ENCODE measurements at places on chromosomes 7 and 10. TPM values are rescaled to one million over a fixed set of nuclear protein-coding genes. Genes with fewer than 3 reads are reported as not detected.

DNA sequence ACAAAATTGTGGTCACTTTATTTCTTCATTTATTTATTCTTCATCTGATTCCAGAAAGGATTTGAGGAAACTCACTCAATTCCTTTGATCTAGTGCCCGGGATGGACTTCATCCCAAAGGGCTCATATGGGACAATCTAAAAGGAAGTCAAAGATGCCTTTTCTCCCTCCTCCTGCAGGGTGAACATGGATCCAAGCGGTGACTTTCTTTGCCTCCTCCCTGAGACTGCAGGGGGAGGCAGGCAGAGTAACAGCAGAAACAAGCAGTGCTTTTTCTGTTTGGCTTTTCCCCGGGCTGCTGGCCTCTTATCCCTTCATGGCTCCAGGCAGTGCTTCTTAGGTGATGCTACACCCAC is 10.0 kb upstream of the DNMBP start:
- peak; percentile 18 for DNase-seq
- H3K4me1 ChIP-seq = no peaks in the 10 kb centered on the region
- no peak overlapping the region for H3K27ac ChIP-seq

- no peak overlapping the region for H3K27ac ChIP-seq
- no peak overlapping the region for H3K4me3 ChIP-seq
Observed at GRCh38 chr7:41559426-41559825, 143.5 kb downstream of the INHBA start.

GRCh38 chr7:99920149-99920548 is 819 bp upstream of the TRIM4 start:
- peak; percentile 29 for DNase-seq
- H3K4me3 ChIP-seq = peak overlapping the region; percentile 86
- no peaks in the 10 kb centered on the region for H3K27me3 ChIP-seq
- peak overlapping the region; percentile 82 for H3K27ac ChIP-seq
- peaks cover 3% of the 10 kb centered on the region for H3K36me3 ChIP-seq
- peaks cover 28% of the 10 kb centered on the region for H3K4me1 ChIP-seq

- no peaks in the 10 kb centered on the region for H3K36me3 ChIP-seq
- H3K27me3 ChIP-seq = no peaks in the 10 kb centered on the region
- H3K27ac ChIP-seq = no peak overlapping the region
- H3K4me3 ChIP-seq = no peak overlapping the region
- H3K4me1 ChIP-seq = no peaks in the 10 kb centered on the region
Observed at GRCh38 chr7:155412416-155413253, 45.3 kb upstream of the EN2 start.

GRCh38 chr10:36053775-36054174 is 411.7 kb upstream of the FZD8 start:
- DNase-seq = no peak
- no peaks in the 10 kb centered on the region for H3K27me3 ChIP-seq
- H3K36me3 ChIP-seq = no peaks in the 10 kb centered on the region
- no peaks in the 10 kb centered on the region for H3K4me1 ChIP-seq

DNA sequence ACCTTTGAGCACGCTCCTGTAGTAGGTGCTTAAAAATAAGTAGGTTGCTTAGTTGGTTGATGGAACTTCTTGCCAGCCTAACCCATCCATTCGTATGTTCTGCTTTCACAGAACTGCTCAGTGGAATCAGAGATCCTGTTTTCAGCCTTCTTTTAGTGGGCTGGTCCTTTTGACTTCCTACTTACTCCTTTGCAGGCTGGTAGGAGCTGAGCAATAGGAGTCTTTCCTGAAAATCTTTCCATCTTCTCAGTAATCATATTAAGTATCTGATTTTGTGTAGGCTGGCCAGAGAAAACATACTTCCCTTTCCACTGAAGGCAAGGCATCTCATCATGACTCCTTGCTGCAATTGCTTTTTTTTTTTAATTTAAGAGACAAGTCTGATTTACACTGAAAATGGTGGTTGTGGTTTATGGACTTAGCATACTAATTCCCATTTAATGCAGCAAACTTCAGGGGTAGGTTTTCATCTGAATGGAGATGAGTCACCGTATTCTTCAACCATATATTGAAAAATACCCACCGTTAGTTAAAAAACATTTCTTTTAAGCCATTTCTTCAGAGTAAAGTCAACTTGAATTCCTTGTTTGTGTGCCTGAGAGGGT is 208.0 kb downstream of the ZNF365 start:
- H3K4me3 ChIP-seq = peak overlapping the region; percentile 14
- no peaks in the 10 kb centered on the region for H3K36me3 ChIP-seq
- H3K27me3 ChIP-seq = no peaks in the 10 kb centered on the region
- peak; percentile 73 for DNase-seq

DNA sequence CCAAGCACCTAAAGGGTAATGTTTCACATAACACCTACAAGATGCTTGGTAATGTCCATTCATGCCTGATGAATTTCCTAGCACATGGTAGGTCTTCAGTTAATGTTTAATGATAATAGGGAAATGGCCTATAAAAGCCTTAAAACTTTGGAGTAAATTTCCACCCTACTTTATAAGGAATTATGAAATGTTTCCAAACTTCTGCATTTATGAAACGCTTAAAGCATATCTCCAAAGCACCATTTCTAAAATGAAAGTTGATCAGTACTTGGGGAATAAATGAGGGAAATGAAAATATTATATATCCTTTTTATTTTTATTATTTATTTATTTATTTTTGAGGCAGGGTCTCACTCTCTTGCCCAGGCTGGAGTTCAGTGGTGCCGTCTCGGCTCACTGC is 51.8 kb downstream of the INPP5F start:
- DNase-seq = no peak
- no peak overlapping the region for H3K4me3 ChIP-seq
- H3K27me3 ChIP-seq = no peaks in the 10 kb centered on the region
- H3K27ac ChIP-seq = no peak overlapping the region

GRCh38 chr7:30764030-30764975 is 6.9 kb upstream of the MINDY4 start:
- no peaks in the 10 kb centered on the region for H3K27me3 ChIP-seq
- H3K36me3 ChIP-seq = no peaks in the 10 kb centered on the region
- peak; percentile 37 for DNase-seq

DNA sequence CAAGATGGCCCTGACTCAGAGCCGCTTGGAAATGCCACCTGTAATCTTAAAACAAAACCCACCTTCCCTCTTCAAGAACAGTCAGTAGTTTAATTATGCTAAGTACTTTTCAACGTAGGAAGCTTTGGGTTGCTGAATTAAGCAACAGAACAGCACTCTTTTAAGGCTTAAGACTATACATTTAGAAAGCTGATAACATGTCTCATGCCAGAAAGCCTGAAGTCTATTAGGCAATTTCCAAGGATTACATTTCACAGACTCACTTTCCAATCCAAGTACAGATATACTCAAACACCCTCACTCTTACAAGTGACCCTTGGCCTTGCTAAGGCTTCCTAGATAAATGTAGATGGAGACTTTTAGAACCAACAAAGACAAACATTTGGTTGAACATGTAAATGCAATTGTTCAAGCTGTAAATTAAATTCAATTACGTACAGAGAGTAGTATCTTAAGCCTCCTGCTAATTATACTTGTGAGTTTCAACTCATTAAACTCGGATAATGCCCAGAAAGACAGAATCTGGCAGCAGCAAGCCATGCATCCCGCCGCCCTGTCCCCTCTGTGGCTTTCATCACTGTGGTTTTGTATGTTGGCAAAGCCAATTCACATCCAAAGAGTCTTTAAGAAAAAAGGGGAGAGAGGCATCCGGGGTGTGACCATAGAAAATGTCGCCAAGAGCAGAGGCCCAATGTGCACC is 283.1 kb upstream of the NRP1 start:
- no peak for DNase-seq
- no peak overlapping the region for H3K27ac ChIP-seq
- H3K4me3 ChIP-seq = no peak overlapping the region
- no peaks in the 10 kb centered on the region for H3K36me3 ChIP-seq
- H3K4me1 ChIP-seq = peaks cover 6% of the 10 kb centered on the region
- H3K27me3 ChIP-seq = no peaks in the 10 kb centered on the region

- H3K27ac ChIP-seq = no peak overlapping the region
- peaks cover 8% of the 10 kb centered on the region for H3K4me1 ChIP-seq
- no peak for DNase-seq
- H3K4me3 ChIP-seq = peak overlapping the region; percentile 86
- no peaks in the 10 kb centered on the region for H3K36me3 ChIP-seq
Observed at GRCh38 chr10:5666841-5667630, 641 bp upstream of the ASB13 start.

DNA sequence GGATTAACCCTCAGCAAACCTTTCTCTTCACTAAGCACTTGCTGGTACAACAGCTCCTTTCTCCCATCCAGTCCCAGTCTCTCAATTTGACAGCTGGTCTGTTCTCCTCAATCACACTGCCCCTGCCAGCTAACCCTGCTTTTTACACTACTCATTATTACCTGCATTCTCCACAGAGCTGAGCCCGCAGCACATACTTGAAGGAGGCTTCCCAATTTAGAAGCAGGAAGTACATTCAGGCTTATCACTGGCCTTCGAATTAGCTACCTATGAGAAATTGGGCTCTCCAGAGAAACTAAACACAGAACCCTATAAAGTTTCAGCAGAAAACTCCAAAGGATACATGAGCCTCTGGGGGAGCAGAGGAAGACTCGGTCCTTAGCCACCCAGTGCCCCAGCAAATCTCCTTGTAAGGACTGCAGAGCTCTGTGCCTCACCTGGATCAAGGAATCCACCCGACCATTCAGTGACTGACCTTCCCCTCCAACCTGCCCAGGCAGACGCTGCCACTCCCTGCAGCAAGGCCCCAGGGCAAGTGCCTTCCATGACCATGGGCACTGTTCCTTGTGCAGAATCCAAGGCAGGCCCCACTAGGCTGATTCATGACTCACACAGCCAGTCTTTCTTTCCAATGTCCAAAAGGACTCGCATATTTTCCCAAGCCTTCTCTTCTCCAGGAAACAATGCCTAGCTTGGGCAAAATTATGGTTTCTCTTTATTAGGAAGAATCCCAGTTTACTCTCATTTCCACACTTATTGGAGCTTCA is 68.0 kb downstream of the VOPP1 start:
- H3K36me3 ChIP-seq = no peaks in the 10 kb centered on the region
- peaks cover 25% of the 10 kb centered on the region for H3K4me1 ChIP-seq
- H3K4me3 ChIP-seq = no peak overlapping the region
- H3K27me3 ChIP-seq = no peaks in the 10 kb centered on the region
- DNase-seq = peak; percentile 65

DNA sequence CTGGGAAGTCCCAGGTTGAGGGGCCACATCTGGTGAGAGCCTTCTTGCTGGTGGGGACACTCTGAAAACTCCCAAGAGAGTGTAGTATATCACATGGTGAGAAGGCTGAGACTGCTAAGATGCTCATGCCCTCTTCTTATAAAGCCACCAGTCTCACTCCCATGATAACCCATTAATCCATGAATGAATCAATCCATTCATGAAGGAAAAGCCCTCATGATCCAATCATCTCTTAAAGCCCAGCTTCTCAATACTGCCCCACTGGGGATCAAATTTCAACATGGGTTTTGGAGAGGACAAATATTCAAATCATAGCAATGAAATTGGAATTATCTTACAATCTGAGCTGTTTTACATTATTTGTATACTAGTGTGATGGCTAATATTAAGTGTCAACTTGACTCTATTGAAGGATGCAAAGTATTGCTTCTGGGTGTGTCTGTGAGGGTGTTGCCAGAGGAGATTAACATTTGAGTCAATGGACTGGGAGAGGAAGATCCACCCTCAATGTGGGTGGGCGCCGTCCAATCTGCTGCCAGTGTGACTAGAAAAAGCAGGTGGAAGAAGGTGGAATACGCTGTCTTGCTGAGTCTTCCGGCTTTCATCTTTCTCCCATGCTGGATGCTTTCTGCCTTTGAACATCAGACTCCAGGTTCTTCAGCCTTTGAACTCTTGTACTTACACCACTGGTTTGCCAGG is 14.3 kb upstream of the UBE2D1 start:
- H3K27me3 ChIP-seq = no peaks in the 10 kb centered on the region
- no peaks in the 10 kb centered on the region for H3K36me3 ChIP-seq
- no peak overlapping the region for H3K27ac ChIP-seq
- no peak overlapping the region for H3K4me3 ChIP-seq
- no peaks in the 10 kb centered on the region for H3K4me1 ChIP-seq

DNA sequence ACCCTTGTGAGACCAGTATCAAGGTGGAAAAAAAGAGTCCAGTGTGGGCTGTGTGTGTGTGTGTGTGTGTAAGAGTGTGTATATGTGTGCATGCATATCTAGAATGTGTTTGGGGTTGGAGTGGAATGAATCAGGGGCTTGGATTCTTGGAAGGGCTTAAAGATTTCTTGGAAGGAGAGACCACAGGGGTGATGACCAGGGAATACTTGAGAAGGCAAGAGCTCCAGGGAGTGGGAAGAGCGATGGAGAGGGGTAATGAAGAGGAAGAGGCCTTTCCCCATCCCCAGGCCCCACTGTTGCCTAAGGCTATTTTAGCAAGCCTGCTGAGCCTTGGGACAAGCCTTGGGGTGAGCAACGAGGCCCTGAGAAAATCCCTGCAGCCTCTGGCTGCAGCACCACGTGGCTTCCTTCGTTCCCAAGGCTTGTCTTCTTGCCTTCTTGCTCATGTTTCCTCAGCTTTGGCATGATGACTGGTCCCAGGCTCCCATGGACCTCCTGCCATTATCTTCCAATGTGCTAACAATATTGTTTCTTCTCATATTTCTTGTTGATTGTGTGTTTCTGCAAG is 663.4 kb downstream of the INHBA start:
- no peaks in the 10 kb centered on the region for H3K36me3 ChIP-seq
- H3K4me3 ChIP-seq = no peak overlapping the region
- no peaks in the 10 kb centered on the region for H3K4me1 ChIP-seq
- no peaks in the 10 kb centered on the region for H3K27me3 ChIP-seq

DNA sequence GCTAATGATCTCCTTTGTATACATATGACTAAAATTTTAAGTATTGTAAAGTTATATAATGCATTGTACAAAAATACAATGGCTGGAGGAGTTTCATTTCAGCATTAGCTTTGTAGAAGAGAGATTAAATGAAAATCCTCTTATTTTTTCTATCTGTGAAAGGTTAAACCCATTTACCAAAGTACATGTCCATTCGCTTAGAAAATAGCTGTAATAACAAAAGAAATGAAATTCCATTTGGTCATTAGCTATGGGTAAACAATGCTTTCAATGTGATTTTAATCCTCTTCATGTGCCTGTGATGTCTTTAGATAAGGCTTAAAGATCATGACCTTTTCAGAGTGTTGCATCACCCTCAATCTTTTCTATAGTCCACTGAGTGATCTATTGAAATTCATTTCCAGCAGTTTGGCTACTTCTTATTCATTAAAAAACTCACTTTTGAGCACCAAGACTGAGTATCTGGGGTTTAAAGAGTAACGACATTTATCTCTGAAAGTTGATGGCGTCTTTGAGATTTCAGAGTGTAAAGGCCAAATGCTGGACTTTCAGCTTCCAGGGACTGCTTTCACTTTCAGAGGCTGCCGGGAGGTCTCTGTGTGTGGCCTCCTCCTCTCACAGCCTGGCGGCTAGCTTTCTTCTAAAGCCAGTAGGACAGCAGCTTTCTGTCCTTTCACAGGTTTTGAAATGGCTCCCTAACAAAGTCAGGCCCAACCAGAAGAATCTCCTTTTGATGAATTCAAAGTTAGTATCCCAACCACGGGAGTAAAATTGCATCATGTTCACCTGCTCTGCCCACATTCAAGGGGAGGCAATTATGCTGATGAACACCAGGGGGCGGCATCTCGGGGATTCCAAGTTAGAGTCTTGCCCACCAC is 701.4 kb upstream of the COBL start:
- H3K4me3 ChIP-seq = no peak overlapping the region
- H3K27me3 ChIP-seq = no peaks in the 10 kb centered on the region

The PAX4 gene
- not detected for total RNA-seq

The EEPD1 gene
- total RNA-seq = 5.2 TPM

Data from GM23248 (cell line).